ENCODE measurements at places on chromosomes 6 and 20.

DNA sequence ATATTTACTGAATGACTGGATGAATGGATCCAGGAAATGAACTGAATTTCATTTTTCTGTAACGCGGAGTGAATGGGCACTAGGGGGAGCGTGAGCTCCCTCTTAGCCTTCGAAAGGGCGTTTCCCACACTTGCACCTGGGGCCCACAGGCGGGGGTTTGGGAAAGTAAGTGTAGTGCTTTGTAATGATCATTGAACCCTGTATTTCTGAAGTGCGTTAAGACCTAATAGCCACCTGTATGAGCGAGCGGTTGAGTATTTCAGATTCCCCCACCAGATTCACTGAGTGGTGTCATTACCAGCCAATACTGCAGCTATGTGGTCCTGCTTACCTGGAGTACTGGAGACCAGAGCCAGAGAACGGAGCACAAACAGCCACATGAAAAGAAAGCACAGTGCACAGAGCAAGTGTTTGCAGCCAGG lies 10.5 kb downstream of the SYTL3 start:
- DNase-seq, result peak; percentile 61

DNA sequence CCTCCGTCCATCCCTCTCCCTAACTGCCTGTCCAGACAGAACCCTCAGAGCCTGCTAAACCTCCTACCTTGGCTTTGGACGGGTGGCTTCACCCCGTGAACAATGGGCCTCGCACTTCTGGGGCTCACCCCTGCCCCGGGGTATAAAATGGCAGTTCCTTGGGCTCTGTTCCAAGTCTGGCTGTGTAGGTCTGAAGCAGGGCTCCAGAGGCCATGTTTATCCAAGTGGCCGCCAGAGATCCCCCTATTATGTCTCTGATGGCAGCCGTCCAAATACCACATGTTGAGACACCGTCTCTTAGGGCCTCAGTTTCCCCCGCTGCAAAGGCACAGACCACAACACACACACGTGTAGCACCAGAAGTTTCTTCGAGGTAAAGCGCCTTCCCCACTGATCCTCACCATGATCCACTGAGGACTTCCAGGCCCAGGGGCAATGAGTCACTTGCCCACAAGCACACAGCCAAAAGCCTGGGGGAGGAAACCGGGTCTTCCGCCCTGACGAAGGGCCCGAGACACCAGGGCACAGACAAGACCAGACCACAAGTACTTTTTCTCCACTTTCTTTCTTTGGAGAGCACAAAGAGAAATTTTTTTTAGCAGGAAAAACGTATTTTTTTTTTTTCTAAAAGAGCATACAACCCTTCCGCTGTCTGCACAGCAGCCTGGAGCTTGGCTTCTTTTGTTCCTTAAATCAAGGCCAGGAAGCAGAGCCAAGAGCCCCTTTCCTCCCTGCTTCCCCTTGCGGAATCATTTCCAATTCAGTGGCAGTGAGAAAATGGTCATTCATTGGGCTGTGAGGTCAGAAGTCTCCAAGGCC lies 11.8 kb downstream of the CPNE5 start:
- DNase-seq, result peak; percentile 32

DNA sequence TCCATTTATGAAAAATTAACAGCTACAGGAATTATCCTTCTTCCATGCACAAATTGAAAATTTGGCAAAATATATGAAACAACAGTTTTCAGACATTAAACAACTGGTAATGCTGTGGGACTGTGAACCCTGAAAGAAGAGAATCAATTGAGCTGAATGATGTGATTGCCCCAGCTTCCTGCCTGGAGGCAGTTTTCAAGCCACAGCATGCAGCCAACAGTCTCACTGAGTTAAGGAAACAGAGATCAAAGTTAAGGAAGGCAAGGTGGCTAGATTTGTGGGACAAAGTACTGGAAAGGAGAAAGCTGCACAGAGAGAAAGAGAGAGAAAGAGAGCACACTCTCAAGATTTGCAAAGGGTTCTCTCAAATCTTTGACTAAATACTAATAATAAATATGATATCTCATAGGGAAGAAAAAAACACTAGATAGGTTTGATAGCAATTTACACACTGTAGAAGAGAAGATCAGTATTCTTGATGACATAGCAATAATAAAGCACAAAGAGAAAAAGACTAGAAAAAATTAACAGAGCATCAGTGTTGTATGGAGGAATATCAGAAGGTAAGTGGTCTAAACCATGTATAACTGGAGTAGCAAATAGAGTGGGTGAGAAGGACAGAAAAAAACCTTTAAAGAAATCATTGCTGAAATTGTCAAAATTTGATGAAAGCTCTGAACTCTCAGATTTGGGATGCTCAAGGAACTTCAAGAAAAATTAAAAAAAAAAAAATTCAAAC lies 70.1 kb upstream of the CNKSR3 start:
- DNase-seq, result no peak

GRCh38 chr6:3359101-3359752 lies 97.6 kb downstream of the SLC22A23 start:
- DNase-seq, result no peak

DNA sequence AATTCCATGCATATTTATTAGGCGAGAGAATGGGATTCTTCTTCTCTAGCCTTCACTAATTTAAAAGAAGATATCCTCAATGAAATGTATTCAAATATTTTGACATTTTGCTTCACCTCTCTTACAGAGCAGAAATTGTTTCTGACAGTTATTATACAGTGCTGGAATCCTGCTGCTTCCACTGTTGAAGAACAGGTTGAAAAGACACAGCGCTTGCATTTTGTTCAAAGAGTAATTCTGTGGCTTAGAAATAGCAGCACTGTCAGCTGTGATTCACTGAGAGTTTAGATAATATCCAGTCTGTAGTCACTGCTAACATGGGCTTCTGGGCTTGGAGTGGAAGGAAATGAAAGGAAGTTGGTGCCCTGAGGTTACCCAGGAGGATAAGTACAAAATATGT lies 117.1 kb upstream of the FBXL4 start:
- DNase-seq, result no peak

GRCh38 chr20:46230801-46231282 lies 77.5 kb downstream of the CDH22 start:
- no peak for DNase-seq

DNA sequence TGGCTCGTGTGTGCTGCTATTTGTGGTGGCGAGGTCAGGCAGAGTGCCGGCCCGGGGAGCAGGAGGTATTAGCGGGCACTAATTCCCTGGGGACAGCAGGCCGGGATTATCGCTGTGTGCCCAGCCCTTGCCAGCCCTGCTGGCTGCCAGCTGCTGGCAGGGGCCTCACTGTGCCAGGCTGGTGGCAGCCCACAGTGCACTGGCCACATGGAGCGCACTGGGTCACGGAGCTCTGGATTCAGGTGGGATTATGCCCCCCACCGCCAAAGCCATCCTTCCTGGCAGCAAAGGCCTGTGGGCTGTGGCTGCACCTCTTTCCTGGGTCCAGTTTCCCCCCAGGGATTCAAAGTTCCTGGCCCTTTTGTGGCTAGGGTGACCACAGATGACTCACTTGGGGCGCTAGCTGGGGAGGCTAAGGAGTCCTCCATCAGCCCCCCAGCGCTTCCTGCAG lies 59.7 kb downstream of the YTHDF1 start:
- DNase-seq, result no peak

- peak; percentile 92 for DNase-seq
Measured at GRCh38 chr6:167113935-167114910, 8.7 kb upstream of the CCR6 start.

- DNase-seq, result no peak
Measured at GRCh38 chr6:14088600-14089192, 28.9 kb upstream of the CD83 start.

GRCh38 chr20:41670631-41671030 lies 52.5 kb upstream of the CHD6 start:
- DNase-seq, result no peak

GRCh38 chr6:31205638-31206037 lies 35.2 kb upstream of the POU5F1 start:
- no peak for DNase-seq

DNA sequence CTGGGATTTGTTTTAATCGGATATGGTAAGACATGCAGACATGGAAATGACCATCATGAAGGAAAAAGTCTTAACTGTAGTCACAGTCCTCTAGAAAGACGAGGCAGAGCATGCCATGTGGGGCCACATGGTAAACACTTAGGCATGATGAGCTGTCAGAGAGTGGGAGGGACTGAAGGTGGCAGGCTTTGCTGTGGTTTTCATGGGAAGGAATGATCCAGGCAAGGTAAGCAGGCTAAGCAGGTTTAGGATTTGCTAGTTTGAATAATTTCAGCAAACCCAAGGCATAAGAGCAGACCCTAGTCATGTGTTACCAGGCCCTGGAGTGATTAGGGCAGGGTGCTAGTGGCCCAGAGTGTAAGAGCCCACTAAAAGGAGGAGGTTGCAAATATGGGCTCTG lies 47.2 kb upstream of the STMND1 start:
- no peak for DNase-seq

- DNase-seq, result no peak
Measured at GRCh38 chr6:71420693-71421328, 132.2 kb downstream of the OGFRL1 start.

- no peak for DNase-seq
Measured at GRCh38 chr6:159499034-159499433, 194.0 kb downstream of the SOD2 start.

DNA sequence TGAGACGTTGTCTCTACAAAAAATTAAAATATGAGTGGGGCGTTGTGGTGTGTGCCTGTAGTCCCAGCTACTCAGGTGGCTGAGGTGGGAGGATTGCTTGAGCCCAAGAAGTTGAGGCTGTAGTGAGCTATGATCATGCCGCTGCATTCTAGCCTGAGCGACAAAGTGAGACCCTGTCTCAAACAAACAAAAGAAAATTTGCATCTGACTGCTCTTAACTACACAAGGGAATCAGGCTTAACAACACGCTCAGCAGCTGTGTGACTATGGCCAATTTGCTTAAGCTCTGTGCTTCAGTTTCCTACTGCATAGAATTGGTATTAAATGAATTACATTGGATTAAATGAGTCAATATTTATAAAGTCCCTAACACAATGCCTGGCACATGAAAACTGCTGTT lies 24.3 kb upstream of the MRPS10 start:
- DNase-seq, result no peak

- no peak for DNase-seq
Measured at GRCh38 chr6:149716181-149716963, 1.5 kb downstream of the LATS1 start.

- DNase-seq, result no peak
Measured at GRCh38 chr20:6714279-6714711, 53.2 kb upstream of the BMP2 start.

GRCh38 chr20:54549658-54550326 lies 74.4 kb downstream of the DOK5 start:
- no peak for DNase-seq

DNA sequence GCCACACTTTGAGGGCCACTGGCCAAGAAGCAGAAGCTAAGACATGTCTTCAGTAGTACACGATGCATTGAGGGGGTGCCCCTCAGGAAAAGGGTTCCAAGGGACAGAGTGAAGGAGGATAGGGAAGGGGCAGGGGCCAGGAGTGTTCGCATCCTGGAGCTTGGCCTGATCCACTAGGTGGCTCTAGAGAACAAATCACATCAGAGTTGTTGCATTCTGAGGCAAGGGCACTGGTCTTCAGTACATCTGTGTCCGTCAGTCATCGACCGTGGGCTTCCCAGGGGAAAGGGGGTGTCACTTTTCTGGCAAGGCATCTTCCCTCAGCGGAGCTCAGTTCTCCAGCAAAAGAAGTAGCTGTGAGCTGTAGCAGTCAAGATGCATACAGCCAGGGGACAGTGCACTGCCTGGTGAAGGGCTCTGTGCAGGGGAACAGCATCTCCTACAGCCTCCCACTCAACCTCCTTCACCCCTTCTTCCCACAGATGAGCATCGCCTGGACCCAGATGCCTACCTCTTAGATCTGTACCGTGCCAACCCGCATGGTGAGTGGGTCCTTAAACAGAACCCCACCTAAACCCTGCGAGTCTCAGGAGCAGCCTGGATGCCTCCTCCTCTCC lies 47.8 kb downstream of the ARHGAP40 start:
- DNase-seq, result peak; percentile 4

GRCh38 chr6:18846327-18846726 lies 459.2 kb downstream of the RNF144B start:
- no peak for DNase-seq

GRCh38 chr6:101402622-101403031 lies 9.1 kb downstream of the GRIK2 start:
- no peak for DNase-seq

DNA sequence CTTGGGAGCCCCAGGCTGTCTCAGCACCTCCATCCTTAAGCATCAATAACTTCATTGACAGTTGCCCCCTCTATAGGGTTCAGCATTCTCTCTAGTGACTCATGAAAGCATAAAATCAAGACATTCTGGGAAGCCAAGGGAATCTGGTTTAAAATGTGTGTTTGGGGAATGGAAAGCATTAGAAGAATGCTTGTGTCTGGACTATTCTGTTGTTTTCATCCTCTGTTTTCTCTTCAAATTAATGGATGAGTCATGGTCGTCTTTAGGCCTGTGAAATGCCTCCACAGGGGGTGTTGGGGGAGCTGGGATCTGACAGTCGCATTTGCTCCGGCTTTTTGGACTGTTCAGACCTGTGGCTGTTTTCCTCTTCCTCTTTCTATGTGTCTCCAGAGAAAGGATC lies 279.7 kb downstream of the CDC5L start:
- no peak for DNase-seq

GRCh38 chr6:139690007-139690406 lies 315.6 kb upstream of the CITED2 start:
- DNase-seq, result no peak

GRCh38 chr6:15491255-15491985 lies 171.4 kb downstream of the DTNBP1 start:
- DNase-seq, result peak; percentile 69

- no peak for DNase-seq
Measured at GRCh38 chr6:135633573-135633972, 136.0 kb upstream of the AHI1 start.

GRCh38 chr6:137911675-137912191 lies 44.7 kb downstream of the TNFAIP3 start:
- no peak for DNase-seq

- DNase-seq, result no peak
Measured at GRCh38 chr6:82681119-82681714, 317.6 kb downstream of the TPBG start.

DNA sequence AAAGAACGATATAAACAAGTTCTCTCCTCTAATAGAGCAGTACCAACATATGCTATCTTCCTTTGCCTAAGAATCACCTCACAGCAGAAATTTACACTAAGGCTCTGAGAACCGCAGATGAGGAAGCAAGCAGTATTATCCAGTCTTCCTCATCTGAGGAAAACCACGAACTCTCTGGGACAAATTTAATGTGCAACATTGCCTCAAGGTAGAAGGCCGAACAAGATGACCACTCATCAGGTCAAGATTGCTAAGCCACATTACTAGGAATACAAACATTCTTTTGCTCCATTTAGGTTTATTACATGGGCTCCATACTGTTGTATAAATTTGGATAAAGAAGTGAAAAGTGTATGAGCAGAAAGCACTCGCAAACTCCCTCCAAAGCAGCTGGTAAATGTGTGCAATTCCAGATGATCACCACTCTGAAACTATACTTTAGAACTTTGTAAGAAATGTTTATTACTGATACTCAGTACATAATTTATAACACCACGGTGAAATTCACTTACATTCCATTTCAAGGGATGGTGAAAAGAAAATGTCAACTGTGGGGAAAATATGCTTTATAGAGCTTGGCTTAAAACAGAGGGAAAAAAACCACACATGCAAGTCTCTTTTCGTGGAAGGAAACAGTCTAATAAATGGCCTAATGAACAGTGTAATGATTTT lies 398.4 kb downstream of the BTBD9 start:
- no peak for DNase-seq

GRCh38 chr6:157221817-157222175 lies 101.5 kb downstream of the TMEM242 start:
- DNase-seq, result no peak
